NCI-H2081 treated with DMSO at 0.1 percent for 48 hours (cell line): ENCODE measurements at places on chromosomes 3 and 15.

DNA sequence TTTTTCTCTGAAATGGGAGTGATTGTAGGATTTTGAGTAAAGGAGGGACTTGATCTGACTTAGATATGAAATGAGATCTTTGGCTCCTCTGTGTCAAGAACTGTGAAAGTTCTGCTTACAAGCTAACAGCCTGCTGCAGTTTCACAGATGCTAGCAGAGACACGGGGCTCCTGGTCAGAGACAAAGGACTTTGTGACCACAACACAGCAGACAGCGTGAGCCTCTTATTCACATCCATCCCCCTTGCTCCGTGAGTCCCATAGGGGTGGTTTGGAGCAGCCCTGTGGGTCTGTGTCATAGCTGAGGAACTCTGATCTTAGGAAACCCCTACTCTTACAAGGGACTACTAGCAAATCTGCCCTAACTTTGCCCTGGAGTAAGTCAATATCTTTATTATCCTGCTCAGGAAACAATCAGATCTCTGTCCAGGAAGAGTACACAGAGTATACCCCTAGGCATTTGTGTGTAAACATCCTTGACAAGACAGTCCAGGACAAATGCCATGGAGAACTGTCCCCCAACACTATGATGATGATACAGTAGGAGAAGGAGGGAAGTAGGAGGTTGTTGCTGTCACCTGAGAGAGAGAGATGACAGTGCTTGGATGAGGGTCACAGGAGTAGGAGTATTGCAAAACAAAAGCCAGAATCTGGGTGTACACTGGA is 80.0 kb downstream of the CLSTN2 start:
- DNase-seq, result no peak

- DNase-seq, result no peak
Observed at GRCh38 chr3:99559196-99559595, 79.2 kb upstream of the COL8A1 start.

- DNase-seq, result no peak
Observed at GRCh38 chr15:89790661-89791060, 14.5 kb downstream of the MESP2 start.

DNA sequence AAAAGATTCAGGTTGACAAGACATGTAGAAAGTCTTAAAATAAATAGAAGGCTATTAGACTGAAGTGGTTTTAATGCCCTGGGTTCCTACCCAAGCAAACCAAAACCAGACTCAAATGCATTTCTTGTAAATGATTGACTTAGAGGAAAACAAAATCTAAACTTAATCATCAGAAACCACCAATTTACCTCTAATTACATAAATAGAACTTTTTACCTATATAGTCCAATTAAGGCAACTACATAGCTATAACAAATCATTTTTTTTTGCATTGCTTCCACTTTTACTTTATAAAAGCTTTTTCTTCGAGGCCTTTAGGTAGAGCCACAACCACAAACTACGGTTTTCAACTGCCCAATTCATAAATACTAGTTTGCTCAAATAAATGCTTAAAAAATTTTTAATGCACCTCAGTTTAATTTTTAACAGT is 231.3 kb upstream of the ARHGEF26 start:
- DNase-seq, result no peak

DNA sequence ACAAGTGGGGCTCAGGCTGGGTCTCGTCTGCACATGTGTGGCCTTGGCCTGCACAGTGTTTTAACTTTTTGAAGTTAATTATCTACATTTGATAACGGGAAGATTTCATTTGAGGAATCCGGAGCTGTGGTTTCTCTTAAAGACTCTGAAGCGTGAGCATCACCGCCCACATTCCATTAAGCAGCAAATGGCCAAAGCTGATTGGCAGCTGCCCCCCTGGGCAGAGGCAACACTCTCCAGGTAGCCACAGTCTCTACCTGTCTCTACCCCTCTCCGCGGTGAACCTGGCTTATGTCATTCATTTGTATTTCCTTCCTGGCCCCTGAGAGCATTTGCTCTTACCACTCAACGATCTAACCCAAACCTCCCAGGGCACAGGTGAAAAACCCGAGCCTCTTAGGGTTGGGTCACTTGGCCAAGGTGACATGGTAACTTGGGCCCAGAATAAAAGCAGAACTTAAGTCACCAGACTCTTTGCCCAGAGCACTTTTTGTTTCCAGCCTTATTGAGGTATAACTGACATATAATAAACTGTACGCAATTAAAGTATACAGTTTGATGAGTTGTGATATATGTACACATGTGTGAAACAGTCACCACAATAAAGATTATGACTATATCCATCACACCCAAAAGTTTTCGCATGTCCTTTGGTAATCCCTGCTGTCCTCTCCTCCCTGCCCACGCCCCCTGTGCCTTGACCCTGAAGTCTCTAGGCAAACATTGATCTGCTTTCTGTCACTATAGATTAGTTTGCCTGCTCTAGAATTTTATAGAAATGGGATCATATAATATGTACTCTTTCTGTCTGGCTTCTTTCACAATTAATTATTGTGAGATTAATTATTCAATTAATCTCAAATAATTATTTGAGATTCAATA is 245.7 kb upstream of the HES1 start:
- DNase-seq, result no peak

- DNase-seq, result no peak
Observed at GRCh38 chr15:58340176-58340575, 91.6 kb upstream of the LIPC start.

DNA sequence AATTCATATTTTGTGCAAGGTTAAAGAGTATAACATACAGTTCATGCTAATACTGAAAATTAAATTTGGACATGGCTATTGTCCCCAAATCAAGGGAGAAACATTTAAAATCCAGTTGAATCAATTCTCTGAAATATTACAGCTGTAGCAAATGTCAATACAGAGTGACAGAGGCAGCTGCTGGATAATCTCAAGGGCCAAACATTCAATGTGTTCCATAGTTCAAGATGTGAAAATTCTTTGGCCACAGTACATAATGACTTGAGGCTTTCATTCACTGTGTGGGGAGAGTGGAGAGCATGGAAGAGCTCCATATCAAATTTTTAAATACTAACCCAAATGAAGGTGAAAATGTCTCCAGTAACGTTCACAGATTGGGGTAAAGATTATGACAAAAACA is 1192.8 kb upstream of the CADM2 start:
- no peak for DNase-seq

- no peak for DNase-seq
Observed at GRCh38 chr3:78830470-78830869, 937.3 kb downstream of the ROBO1 start.

DNA sequence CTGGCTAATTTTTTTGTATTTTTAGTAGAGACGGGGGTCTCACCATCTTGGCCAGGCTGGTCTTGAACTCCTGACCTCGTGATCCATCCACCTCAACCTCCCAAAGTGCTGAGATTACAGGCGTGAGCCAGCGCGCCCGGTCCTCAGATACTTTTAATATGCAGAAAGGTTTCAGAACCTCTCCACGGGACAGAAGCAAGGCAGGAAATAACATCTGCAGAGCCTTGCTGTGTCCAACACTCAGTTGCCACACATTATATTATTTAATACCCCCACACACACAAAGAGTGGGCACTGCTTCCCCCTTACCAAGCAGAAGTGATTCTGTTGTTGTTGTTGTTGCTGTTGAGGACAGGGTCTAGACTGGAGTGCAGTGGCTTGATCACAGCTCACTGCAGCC is 28.0 kb downstream of the OSBPL10 start:
- DNase-seq, result no peak

- DNase-seq, result no peak
Observed at GRCh38 chr3:4856136-4856535, 123.1 kb upstream of the BHLHE40 start.

DNA sequence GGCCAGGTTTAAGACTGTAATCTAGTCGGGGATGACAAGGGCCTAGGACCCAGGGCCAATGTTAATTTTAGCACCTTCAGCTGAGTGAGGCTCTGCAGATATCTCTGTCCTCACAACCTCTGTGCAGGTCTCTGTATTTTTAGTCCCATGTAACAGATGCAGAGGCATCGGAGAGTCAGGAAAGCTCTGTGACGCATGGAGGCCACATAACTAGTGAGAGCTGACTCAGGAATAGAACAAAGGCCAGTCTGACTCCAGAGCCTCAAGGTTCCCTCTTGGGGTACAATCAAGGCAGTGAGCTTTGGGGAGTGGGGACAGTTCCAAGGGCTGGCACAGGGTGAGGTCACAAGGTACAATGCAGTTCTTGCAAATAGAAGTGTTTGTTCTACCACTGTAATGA is 31.0 kb downstream of the FSTL1 start:
- DNase-seq, result no peak

DNA sequence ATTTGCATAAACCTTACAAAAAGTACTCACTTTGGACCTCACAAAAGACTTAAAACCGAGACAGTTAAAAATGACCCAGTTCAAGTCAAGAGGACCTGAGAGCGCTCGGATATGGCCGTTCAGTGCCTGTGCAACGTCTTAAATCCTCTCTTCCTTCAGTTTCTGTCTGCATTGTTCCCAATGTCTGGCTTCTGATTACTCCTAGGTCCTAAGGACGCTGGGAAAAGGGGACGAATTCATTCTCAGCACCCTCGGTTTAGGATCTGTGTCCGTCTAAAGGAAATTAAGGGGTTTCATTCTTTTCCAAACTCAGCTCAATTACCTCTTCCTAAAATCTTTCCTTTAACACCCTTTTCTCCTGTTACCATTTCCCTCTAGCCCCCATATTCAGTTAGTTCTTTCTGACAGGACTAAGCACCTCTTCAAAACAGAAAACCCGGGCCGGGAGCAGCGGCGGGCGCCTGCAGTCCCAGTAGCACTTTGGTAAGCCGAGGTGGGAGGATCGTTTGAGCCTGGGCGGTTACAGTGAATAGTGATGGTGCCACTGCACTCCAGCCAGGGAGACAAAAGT is 970 bp downstream of the DPPA4 start:
- no peak for DNase-seq

DNA sequence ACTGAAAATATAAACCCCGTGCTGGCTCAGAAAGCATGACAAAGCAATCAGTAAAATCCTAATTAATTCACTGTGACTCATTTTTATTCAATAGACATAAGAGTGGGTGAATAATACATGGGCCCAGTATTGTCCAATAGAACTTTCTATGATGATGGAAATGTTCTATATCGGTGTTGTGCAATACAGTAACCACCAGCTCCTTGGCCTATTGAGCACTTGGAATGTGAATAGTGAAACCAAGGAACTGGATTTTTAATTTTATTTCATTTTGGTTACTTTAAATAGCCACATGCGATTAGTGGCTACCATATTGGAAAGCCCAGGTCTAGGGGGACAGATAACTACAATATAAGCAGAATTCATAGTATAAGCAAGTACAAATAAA is 69.8 kb upstream of the PPP2R3A start:
- no peak for DNase-seq

DNA sequence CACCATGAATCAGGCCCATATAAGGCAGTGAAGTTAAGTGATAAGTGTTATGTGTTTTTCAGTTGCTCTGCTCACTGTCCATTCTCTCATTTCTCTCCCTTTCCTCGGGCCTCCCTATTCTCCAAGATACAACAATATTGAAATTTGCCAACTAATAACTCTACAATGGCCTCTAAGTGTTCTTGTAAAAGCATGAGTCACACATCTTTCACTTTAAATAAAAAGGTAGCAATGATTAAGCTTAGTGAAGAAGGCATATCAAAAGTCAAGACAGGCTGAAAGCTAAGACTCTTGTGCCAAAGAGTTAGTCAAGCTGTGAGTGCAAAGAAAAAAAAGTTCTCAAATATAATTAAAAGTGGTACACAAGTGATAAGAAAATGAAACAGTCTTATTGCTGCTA is 675.4 kb downstream of the OTOL1 start:
- no peak for DNase-seq

DNA sequence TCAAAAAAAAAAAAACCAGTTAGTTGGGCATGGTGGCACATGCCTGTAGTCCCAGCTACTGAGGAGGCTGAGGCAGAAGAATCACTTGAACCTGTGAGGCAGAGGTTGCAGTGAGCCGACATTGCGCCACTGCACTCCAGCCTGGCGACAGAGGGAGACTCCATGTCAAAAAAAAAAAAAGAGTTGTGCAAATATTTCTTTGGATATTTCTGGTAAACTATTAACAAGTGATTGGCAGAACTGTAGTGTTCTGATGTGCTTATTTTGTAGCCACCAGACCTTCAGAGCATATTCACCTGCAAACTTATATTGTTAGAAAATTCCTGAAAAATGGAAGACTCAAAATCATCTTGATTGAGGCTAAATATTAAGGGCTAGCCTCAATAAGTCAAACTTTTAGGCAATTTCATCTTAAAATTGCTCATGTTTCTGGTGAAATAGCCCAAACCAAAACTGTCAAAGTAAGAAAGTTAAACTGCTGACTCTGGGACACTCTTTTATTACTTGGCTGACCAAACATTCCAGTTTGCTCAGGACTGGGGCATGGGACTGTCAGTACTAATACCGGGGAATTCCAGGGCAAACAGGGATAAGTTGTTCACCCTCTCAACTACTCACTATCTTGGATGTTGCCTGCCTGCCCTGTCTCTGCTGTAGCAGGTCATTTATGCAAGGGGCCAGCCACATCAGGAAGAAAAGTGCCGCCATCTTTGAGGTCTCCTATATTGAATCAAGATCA is 37.0 kb downstream of the ABHD2 start:
- DNase-seq, result no peak

GRCh38 chr15:61687651-61688050 is 372.6 kb downstream of the VPS13C start:
- no peak for DNase-seq

DNA sequence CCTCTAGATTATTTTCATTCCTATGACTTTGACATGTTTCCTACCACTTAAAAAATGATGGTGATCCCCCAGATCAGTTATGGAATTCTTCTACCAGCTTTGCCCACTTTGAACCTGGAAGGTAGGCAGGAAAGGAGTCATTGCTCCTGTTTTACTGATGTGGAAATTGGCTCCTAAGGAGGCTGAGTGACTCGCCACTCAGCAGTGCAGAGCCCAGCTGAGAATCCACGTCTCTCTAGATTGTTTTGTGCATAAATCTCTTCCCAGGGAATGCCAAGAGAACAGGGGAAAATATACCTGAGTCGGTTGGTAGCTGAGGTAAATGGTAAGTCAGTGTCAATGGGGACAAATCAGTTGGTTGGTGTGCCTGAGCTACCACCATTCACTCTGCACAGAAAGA is 4.7 kb downstream of the LTF start:
- DNase-seq, result no peak

- DNase-seq, result no peak
Observed at GRCh38 chr15:101255615-101256241, 3.9 kb upstream of the CHSY1 start.

GRCh38 chr15:101213147-101213546 is 38.7 kb downstream of the CHSY1 start:
- no peak for DNase-seq

DNA sequence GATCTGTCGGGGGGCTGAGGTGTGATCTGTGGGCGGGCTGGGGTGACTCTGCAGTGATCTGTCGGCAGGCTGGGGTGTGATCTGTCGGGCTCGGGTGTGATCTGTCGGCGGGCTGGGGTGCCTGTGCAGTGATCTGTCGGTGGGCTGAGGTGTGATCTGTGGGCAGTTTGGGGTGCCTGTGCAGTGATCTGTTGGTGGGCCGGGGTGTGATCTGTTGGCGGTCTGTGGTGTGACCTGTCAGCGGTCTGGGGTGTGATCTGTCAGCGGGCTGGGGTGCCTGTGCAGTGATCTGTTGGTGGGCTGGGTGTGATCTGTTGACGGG is 205.1 kb downstream of the XXYLT1 start:
- no peak for DNase-seq
